Activated T-helper 1 cell treated with anti-CD3 and anti-CD28 coated beads, Interleukin-2, amount 50 U/mL, for 16 hours (primary cell): ENCODE measurements at places on chromosomes 12 and 14.

GRCh38 chr12:81778719-81779118, 19.6 kb upstream of the PPFIA2 start:
- DNase-seq, result no peak

GRCh38 chr12:121131941-121132341, 735 bp upstream of the P2RX7 start:
- no peak for DNase-seq

GRCh38 chr12:94761559-94761958, 111.2 kb upstream of the TMCC3 start:
- DNase-seq, result no peak

DNA sequence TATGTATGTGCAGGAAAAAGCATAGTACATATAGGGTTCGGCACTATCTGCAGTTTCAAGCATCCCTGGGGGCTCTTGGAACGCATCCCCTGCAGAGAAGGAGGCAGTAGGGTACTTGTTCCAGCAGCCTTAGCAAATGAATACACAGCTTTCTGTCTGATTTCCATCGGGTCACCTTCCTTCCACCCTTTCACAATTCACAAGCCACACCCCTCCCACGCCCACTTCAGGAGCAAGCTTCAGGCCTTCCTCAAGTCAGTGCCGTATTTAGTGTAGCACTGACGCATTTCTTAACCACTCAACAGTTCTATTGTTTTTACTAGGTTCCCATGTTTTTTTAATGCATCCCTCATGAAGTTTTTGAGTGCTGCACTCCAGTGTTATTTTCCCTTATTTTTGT, 64.2 kb downstream of the CLMN start:
- no peak for DNase-seq

DNA sequence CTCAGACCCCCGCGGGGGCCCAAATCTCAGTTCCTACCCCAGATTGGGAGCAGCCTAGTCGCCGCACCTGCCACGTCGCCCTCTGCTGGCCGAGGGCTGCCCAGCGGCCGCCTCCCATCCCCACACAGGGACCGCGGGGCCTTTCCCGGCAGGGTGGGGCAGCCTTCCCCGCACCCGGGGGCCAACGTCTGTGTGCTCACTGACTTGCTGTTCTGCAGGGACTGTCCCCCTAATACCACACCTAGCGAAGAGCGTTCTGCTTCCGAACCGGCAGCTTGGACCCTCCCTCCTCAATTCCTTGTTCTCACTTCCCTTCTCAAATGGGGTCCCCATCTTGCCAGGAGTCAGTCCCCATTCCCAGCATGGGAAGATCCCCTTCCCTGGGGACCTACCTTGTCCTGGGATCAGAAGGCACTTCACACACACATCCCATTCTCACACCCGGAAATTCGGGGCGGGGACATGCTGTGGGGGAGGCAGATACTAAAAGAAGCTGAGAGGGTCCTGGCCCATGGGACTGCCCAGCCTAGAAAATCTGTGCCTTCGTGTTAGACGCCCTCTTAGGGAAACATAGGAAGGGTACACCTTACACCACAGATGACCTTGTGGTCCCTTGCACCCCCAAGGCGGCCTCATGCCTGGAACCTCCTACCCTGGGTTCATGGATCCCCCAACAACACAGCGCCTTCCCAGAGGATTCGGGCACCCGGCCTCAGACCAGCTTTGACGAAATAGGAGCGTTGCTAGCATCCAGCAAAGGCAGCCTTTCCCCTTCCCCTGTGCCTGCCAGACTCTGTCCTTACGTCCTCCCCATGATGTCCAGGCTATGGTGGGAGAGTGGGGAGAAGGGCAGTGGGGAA, 16.4 kb downstream of the ACVRL1 start:
- DNase-seq, result peak; percentile 29

DNA sequence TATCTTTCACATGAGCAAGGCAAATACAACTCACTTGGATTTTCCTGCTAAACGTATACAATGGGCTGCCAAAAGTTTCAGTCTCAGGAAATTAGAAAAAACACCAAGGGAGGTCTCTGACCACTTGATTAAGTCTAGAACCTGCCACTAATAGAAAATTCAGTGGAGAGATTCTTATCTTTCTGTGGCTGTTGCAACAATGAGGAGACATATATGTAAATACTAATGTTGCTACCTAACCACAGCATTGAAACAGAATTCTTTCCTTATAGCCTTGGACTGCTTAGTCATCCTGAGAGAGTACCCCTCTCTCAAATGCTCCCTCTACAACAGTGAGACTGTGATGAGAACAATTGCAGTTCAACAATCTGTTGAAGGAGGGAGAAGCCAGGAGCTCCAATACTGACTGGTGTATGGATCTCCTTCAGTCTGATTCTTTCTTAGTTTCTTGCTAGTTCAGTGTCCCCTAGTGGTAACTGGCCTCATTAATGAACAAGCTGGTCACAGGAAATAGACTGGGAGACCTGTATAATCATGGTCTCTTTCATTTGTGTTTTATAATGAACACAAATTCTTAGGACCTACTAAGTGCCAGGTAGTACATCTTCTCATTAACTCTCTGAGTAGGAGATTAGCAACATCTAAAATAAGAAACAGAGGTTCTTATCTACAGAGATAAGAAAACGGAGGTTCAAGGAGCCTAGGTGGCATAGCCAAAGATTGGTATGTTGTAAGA, 164.5 kb downstream of the SLC38A4 start:
- no peak for DNase-seq

DNA sequence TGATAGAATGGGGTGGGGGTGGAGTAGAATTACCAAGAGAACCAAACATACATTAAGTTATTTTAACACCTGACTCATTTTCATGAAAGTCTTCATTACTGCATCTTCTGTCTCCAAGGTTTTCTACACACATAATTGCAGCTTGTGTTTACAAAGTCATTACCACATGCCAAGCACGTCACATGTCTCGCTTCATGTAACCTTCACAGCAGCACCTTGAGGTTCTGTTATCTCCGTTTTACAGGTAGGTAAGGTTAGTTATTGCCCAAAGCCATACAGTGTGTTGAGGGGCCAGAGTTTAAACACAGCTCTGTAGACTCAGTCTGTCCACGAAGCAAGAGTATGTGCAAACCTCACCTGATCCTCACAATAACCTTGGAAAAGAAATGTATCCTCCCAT, 64.3 kb upstream of the RBM19 start:
- no peak for DNase-seq

- DNase-seq, result no peak
Observed at GRCh38 chr12:30874455-30875321, 51.9 kb upstream of the TSPAN11 start.

- no peak for DNase-seq
Observed at GRCh38 chr14:99744873-99745224, 48.4 kb upstream of the EML1 start.

DNA sequence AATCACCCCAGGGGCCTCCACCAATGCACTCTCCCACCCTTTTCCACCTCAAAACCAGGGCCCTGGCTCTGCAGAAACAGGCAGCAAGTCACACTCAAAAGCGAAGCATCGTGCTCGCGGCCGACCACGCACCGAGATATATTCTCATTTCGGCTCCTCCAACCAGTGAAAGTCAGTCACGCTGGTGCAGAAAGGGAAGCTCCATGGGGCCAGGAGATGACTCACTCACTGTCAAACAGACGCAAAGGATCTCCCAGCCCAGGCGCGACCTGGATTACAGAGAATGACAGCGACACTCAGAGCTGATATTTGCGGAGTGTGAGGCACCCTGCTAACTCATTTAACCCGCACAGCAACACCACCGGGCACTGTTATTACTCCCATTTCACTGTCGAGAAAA, 173.6 kb downstream of the CALM1 start:
- DNase-seq, result no peak

DNA sequence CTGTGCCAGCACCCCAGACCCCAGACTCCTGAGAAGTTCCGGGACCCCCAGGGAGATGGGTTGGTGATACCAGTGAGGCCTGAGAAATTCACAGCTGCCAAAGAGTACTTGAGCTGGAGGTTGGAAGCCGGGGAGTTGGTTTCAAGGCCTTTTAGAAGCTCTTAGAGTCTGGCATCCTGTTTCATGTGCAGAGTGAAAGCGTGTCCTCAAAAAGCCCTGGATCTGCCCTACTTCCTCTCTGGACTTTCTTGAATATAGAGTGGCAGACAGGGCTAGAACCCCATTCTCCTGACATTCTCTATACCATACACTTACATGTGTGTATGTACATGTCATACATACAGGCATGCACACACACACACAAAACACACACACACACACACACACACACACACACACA, 31.3 kb upstream of the PPM1A start:
- no peak for DNase-seq

DNA sequence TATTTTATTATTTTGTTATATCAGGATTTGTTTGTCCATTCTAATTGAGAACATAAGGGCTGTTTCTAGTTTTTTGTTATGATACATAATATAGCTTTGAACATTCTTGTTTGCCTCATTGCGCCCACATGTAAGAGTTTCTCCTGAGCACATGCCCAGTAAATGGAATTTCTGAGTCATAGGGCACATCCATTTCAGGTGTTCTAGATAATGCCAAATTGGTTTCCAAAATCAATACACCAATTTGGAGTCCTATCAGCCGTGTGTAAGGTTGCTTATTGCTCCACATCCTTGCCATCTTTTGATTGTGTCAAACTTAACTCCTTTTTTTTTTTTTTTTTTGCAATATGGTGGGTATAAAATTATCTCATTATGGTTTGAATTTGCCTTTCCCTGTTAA, 97.9 kb upstream of the RESF1 start:
- no peak for DNase-seq

GRCh38 chr14:82366803-82367202, 833.1 kb upstream of the SEL1L start:
- no peak for DNase-seq

DNA sequence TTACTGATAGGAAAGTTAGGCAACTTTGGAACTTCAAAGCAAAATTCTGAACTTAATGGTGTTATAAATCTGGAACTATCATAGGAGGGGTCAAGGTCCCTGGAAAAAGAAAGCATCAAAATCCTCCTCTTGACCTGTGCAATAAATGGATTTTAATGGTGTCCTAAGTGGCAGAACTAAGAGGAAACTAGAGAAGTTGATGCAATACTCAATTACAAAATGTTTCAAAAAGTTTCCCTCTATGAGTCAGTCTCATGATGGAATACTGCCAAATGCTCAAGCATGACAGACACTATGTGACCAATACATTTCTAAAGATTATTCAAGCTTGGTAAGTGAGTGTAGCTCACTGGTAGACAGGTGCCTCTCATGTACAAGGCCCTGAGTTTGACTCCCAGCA, 47.7 kb upstream of the ERGIC2 start:
- DNase-seq, result no peak

DNA sequence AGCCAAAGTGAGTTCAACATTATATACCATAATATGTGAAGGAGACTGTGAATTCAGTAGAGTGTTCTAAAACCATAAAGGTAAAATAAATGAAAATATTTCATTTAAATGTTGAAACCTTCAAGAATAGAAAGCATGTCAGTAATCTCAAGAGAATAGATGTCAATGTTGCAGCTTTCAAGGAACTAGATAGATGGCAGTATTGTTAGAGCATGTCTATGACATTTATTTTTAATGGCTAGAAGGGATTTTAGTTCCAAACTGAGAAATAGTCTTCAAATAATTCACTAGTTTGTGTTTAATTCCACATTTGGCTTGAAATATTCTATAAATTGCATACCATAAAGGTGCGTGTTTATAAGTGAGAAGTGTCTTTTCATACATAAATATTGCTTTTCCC, 326.5 kb downstream of the FLRT2 start:
- no peak for DNase-seq

DNA sequence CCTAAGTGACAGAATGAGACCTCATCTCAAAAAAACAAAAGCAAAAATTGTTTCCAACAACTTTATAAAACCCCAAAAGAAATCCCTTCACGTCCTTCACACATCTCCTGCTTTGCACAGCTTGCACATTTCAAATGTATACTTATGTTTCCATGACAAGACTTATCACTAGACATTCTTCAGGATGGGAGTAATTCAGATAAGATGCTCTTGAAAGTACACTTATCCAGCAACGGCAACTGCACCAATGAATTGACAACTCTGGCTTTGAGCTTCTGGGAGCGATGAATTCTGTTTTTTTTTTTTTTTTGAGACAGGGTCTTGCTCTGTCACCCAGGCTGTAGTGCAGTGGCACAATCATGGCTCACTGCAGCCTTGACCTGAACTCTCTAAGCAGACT, 30.8 kb upstream of the AKAP5 start:
- no peak for DNase-seq

GRCh38 chr12:65699251-65699650, 125.0 kb upstream of the HMGA2 start:
- DNase-seq, result no peak

DNA sequence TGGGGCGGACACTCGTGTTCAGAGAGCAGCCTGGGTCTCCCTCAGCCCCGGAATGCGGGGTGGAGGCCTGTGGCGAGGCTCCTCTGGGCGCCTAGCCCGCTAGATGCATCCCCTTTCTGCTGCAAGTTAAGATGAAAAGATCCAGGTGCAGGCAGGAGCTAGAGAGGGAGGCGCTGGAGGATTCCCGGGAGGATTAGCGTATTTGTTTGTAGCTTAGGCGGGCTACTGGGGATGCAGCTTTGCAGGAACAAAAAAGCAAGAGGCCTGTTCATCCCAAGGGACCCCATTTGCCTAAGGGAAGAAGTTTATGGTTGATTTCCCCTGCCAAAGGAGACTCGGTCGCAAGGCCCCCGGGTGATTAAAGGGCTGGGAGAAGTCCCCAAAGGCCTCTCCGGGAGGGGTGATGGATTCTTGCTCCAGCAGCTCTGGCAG, 824 bp downstream of the CCDC177 start:
- no peak for DNase-seq

- DNase-seq, result no peak
Observed at GRCh38 chr12:59570145-59570544, 25.7 kb upstream of the SLC16A7 start.

- DNase-seq, result no peak
Observed at GRCh38 chr12:122174155-122174845, at the start of gene IL31. Gene IL31 (minus strand): TSS chr12:122174221. CDS start chr12:122174172, 49 bp downstream.

GRCh38 chr14:53744857-53745256, 211.8 kb downstream of the BMP4 start:
- no peak for DNase-seq

DNA sequence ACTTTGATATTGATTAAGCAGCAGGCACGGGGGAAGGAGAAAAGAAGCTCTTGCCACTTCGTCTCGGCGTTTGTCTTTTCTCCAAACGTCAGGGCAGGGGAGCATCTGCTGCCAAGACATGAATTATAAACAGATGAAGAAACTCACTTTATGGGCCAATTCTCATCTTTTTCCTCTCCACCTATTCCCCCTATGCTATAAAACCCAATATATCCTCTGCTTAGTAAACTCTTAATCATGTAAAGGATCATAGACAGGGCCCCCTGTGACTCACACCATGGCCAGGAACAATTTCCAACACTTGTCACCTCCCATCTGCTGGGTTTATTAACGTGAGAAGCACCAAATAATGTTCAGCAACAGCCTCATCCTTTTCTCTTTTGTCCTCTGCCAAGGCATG, 1092.1 kb upstream of the TMEM132C start:
- no peak for DNase-seq
